ENCODE measurements at places on chromosomes 2 and 18.

GRCh38 chr2:203453858-203454451 is 81.1 kb downstream of the RAPH1 start:
- DNase-seq: peak; percentile 39

DNA sequence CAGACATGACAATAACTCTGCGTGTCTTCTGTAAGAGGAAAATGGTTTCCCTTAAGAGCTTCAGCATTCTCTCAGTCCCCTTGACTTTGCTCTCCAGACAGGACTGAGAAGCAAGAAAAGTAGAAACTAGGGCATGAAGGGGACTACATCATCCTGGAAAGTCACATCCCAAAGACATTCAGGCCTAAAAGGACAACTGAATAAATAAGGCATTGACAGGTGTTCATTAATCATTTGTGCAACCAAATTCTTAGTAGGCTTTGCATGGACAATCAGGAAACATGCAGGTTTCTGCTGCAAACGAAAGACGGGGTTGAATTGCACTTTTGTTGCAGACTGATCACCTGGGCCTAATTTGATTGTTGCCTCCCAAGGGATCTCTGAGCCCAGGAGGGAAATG is 1.2 kb upstream of the SGPP2 start:
- no peak for DNase-seq

GRCh38 chr18:13688191-13689136 is 37.9 kb downstream of the FAM210A start:
- no peak for DNase-seq

- no peak for DNase-seq
Observed at GRCh38 chr2:213296270-213296669, 12.0 kb downstream of the SPAG16 start.

DNA sequence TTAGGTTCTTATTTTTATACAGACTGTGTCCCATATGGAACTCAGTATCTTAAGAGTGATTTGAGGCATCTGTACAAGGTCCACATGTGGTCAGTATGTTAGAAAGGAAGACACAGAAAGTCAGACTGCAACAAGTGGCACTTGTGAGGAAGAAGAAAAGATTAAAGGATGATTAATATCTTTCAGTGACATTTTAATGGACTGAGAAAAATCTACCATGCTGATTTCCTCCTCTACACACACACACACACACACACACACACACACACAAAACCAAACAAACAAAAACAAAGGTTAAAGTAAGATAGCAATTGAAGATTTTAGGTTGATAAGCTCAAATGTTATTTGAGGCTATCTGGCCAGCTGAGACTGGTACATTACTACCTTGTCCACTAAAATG is 94.5 kb upstream of the CHRNA1 start:
- DNase-seq: no peak

DNA sequence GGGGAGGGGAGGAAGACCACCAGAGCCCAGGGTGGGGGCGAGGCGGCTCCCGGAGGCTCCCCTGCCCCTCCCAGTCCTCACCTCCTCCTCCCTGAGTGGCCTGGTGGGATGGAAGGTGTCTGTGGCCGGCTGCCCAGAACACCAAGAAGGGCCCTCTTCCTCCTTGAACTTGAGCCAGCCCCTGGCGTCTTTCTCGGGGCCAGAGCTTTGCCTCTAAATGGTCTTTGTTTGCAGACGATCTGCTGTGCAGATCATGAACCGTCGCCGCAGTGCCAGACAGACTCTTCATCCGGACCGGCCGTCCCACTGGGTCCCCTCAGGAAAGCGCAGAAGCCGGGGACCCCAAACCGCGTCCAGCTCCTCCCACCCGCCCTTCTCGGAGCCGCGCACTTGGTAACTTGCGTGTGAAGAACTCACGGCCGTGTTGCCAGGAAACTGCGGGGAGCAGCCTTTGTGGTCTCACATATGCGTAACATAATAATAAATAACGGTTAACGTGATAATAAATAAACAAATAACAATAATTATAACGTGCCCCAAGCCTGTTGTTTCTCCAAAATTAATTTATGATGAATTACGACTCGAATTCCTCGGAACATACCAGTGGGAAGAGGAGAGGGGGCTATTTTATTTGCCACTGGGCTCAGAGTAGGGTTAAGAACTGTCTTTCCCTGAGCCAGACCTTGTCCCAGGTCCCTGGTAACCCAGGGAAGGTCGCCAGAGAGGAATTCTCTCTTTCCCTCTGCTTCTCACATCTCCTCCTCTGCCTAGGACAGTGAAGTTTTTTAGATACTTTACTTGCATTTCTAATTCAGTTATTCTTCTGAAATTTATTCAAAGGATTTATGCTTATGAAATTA is 41.0 kb downstream of the PTGR3 start:
- DNase-seq: no peak

DNA sequence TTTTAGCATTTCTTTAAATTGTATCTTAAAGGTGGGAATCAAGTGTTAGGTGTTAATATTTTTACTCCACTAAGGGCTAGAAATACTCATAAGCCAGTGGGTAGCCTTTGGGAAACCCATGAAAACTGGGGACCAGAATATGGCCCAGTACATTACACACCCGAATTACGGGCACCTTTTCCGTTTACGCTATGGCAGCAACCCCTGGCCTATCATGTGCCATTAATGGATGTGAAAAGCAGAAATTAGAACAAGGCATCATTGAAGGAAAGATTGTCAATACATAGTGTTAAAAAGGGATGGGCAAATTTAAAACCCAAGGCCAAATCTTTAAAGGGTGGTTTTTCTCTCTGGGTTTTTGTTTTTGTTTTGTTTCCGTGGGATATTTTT is 781 bp downstream of the FARP2 start:
- DNase-seq: no peak

DNA sequence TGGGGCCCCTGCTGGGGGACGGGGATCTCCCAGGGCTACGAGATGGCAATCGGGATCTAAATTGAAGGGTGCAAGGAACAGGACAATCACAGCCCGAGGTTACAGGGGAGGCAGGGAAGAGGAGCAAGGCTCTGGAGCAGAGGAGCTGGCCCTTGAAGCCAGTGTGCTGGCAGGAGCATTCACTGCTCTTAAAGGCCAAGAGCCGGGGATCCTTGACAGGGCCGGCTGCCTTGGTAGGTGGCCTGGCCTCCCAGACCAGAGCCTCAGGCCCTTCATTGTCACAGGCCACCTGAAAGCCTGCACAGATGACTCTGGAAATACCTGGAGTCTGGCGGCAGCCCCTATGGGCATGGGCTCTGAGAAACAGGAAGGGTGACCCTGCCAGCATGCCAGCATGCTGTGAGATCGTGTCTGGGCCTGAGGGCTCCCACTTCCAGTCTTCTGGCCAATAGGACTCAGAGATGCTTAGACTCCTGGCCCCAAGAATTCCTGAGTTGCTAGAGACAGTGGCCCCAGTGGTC is 38.7 kb downstream of the PDIA6 start:
- DNase-seq: no peak

DNA sequence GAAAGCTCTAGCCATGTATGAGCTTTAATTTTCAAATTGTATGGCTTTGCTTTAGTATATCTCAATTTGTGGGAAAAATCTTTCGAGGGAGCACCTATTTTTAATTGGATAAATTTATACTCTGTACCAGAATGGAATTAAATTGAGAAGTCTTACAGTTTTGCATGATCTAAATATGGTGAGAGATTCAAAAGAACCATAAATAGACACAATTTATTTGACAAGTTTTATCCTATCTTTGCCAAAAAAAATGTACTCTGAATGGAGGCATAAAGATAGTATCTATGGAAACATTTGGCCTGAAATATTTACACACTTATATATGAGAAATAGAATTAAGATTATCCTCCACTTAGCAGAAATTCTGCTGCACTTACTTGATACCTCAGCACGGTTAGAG is 238.4 kb downstream of the NDUFA10 start:
- DNase-seq: no peak

GRCh38 chr2:199847181-199847864 is 3.7 kb downstream of the FTCDNL1 start:
- DNase-seq: no peak

DNA sequence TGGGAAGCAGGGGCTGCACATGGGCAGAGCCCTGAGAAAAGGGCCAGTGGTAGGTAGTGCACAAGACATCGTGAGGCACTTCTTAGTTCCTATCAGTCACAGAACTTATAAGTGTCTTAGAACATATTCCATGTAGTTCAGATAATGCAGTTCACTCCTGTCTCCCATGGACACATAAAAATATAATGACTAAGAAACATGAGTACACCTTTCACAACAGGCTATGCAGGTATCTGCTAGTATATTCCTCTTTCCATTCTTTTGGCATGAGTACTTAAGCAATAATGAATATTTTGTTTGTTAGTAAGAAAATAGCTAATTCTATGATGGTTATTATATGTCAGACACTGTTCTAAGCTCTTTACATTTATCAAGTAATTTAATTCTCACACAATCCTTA is 808.4 kb downstream of the BCL11A start:
- DNase-seq: no peak

DNA sequence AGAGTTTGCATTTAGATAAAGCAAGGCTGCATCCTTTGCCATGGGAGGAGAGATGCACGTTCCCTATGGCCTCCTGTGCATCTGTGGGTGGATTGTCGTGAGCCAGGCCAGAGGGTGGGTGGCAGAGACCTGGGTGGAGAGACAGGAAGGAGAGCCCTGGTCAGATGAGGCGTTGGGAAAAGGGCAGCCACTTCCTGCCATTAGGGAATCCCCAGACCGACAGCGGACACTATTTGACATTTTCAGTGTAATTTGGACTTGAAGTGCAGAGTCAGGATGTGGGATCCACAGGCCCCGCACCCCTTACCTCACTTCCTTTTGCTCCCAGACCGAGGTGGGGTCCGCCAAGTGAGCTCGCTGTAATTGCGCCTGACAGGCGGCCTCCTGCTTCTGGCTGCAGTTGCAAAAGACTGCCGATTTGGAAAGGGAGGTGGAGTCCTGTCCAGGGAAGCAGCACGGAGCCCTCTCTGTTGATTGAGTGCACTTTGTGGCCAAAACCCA is 150.0 kb downstream of the DYSF start:
- DNase-seq: no peak

- DNase-seq: no peak
Observed at GRCh38 chr2:112152476-112153178, 14.4 kb downstream of the FBLN7 start.
